Stimulated activated CD8-positive, alpha-beta memory T cell treated with anti-CD3 and anti-CD28 coated beads, Interleukin-7, amount 100 ng/mL, for 48 hours (primary cell): ENCODE measurements at places on chromosomes 2 and 18.

DNA sequence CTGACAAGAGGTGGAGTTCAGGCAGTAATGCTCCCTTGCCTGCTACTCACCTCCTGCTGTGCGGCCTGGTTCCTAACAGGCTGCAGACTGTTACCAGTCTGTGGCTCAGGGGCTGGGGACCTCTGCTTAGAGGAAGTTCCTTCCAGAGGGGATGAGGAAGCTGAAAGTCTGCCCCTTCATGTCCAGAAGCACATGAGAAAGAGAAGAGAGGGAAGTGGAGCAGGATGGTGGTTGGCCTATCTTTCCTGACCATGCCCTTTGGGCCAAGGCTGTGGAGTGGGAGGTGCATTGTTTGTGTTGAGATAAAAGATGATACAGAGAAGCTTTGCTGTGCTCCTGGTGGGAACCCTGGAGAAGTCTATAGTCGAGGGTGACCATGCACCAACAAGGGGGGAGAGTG lies 112.5 kb downstream of the LPIN1 start:
- no peak for DNase-seq

DNA sequence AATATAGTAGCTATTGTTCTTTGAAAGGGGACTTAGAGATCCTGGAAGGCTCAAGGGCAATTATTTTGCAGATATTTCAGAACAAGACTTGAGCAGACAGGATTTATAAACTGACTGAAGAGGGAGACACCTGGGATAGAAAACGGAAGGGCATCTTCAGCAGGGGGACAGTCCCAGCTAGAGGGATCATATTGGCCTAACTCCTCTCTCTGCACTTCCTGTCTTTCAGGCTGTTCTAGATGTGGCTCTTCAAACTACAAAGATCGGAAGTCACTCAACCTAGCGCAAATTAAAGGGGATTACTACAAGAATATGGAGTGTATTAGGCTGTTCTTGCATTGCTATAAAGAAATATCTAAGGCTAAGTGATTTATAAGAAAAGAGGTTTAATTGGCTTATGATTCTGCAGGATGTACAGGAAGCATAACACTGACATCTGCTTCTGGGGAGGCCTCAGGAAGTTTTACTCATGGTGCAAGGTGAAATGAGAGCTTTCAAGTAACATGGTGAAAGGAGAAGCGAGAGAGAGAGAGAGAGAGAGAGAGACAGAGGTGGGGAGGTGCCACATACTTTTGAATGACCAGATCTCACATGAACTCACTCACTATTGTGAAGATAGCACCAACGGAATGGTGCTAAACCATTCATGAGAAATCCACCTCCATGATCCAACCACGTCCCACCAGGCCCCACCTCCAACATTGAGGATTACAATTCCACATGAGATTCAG lies 5.3 kb upstream of the CTIF start:
- DNase-seq: no peak

- DNase-seq: no peak
These were observed 143.3 kb upstream of the ITGB6 start for GRCh38 chr2:160343404-160343803.

- DNase-seq: no peak
These were observed 646.7 kb upstream of the CDH2 start for GRCh38 chr18:28823506-28824182.

DNA sequence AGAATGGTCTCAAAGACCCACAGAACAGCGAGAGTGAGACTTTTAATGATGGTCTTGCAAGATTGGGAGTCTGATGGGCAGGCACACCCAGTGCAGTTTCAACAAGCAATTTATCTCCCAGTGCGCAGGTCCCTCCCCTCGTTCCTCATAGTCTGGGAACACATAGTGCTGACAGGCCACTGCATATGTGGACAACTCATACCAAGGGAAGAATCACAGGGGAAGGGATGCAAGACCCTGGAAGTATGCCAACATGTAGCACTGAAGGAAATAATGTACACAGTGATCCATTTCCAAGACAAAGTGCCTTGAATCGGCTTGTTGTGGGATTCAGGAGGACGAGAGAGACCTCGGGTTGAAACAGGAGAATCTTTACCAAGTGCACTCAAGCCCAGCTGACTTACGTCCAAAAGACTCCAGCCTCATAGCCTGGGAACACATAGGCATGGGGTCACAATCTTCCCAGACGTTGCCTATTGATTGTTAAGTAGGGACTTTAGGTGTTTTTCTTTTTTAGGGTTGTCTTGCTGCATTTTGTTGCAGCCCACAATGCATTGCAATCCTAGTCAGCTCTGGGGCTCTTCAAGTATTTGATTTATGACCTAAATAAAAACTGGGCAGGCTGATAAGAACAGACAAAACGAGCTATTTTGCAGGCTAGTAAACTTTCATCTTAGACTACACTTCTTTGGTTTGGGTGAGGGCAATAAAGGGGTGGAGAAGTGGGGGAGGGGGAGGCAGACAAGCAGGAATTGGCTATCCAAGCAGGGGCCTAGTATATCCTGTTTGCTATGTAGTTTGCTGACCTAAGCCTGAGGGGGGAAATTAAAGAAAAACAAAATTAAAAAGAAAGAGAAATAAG lies 24.7 kb upstream of the SERPINB5 start:
- no peak for DNase-seq
